DMS153 (cell line): ENCODE measurements at places on chromosomes 4 and X.

DNA sequence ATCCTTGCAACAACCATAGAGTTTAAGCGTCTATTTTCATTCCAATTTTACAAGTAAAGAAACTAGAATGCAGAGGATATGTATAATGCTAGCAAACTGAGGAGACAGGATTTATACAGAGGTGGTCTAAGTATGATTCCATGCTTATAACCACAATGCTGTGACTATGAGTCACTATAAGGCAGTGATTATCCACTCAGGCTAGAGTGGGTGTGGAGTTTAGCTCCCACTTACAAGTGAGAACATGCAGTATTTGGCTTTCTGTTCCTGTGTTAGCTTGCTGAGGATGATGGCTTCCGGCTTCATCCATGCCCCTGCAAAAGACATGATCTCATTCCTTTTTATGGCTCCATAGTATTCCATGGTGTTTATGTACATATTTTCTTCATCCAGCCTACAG, 41.6 kb upstream of the EDA2R start:
- DNase-seq: no peak

DNA sequence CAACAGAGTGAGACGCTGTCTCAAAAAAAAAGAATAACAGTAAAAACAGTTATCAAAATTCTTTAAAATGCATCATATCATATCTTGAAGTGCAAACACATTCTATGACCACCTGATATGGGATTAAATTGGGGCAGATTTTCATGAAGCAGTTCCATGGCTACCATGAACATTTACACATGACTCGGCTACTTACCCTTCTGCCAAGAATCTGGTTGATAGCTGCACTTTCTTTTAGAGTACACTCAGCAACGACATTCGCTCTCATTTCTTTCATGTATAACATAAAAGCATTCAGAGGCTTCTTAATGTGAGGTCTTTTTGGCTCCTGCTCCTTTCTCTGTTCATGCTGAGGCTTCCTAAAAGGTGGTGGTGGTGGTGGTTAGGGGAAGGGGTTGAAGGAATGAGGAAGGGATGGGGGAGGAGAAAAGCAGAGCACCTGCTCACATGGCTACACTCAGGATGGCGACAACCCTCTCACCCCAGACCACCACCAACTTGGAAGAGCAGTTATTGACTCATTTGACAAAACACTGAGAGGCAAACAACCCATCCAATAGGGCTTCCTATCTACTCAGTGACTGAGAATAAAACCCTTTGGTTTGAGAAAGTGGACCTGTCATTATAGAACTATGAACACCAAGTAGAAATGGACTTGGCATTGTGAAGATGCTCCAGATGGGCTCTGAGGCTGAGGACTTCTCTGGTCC, 88.5 kb downstream of the HADH start:
- DNase-seq: no peak

DNA sequence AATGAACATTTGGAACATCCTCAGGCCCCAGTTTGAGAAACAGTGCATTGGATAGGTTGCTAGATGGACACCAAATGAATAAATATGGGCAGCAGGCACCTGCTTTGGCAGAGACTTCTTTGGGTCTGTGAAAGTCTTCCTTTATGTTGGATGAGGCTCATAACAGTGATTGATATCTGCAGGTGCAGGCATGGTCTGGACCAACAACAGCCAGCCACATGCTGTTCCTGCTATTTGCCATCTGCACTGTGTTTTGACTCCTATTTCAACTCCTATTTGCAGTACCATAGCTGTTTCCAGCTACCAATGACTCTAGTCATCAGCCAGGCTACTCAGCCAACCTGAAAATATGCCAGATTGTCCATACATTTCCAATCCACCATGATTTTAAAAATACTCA, 60.9 kb downstream of the ANAPC4 start:
- no peak for DNase-seq

DNA sequence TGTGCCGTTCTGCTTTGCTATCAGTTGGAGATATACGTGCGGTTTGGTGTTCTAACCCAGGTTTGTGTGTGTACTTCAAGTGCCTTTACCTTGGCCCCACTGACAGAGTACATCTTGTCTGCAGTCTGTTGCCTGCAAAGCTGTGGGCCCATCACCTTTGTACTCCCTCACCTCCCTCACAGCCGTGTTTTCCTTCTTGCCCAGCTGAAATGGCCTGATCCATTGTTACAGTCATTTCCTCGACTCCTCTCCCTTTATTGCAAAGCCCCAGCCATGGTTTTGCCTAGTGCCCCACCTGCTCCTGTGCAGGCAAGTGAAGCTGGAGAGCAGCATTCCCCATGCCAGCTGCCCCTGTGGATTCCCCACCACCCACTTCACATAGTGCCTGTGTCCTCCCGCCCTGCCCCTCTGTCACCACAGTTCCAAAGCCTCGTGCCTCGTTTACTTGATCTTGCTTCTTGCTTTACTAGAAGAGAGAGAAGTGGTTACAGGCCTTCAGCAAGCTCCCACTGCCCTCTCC, 55.2 kb upstream of the TLR2 start:
- DNase-seq: no peak

DNA sequence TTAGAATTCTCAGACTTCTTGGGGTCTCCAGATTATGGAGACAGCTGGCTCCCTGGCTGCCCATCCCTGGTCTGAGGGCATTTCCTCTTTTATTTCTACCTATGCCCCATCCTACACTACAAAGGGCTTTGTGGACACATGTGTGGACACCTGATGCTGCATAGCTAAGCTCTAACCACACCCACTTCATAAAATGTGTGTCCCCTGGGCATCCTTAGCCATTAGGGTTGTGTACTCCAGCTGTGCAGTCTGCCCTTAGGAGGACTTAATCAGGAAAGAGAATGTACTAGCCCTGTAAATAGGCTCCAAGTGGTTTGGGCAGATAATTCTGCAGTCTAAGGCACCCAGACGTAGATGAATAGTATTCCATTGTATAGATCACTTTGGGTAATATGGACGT, 47.0 kb downstream of the COQ2 start:
- DNase-seq: peak; percentile 84

- no peak for DNase-seq
Measured at GRCh38 chr4:151921386-151921785, 160.6 kb upstream of the GATB start.

GRCh38 chr4:2723751-2724150, 32.4 kb downstream of the TNIP2 start:
- no peak for DNase-seq
